Activated CD8-positive, alpha-beta memory T cell treated with anti-CD3 and anti-CD28 coated beads for 24 hours (primary cell): ENCODE measurements at places on chromosomes 4 and X.

GRCh38 chr4:117664706-117665444, 369.4 kb upstream of the NDST3 start:
- DNase-seq = no peak

DNA sequence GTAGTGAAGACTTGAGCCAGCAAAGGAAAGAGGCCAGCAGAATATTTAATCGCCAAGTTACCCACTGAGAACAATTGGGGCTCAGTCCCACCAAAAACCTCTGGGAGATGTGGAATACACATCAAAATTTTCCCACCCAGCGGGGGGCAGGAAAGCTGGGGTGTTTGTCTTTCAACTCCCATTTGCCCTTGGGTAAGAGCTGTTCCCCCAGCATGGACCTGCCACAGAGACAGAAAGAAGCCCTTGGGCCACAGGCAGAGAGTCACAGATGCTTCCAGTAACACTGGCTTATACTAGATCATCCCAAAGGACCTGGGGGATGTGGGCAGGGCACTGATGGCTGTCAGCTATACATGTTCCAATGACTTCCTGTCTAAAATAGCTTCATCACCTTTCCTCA, 18.9 kb upstream of the FBXW7 start:
- DNase-seq = no peak

GRCh38 chr4:97270051-97270450, 873.2 kb downstream of the STPG2 start:
- no peak for DNase-seq

DNA sequence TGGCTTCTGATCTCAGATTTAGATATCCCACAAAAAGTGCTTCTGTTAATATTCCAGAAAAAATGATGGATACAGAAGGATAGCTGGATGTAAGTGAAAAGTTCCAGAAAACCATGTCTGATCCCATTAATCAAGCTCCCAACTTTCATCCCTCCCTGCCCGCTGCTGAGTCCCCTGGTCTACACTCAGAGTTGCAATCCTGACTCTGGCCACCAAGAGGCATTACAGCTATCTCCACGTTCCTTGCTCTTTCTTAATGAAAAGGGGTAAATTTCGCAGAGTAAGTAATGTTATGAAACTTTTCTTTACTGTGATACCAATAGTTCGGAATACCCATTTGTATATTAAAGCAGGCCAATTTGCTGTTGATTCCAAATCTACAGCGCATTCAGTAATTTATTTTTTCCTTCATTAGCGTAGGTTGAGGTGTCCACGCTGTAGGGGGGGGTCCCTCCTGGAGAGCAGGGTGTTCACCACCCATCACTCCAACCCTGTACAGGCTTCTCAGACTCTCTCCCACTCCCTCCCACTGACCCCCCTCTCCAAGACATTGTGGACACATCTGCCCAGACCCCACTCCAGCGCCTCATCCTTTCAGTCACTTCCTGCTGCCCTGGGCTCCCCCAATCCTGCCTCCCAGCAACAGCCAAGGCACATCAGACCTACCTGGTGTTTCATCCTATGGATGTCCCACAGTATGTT, 55.1 kb downstream of the RAB40A start:
- peak; percentile 60 for DNase-seq

- no peak for DNase-seq
Measured at GRCh38 chr4:100166297-100167039, 23.8 kb downstream of the DDIT4L start.

- no peak for DNase-seq
Measured at GRCh38 chrX:38363046-38363445, 10.6 kb downstream of the OTC start.

GRCh38 chr4:30770049-30770549, 49.9 kb downstream of the PCDH7 start:
- DNase-seq = no peak

DNA sequence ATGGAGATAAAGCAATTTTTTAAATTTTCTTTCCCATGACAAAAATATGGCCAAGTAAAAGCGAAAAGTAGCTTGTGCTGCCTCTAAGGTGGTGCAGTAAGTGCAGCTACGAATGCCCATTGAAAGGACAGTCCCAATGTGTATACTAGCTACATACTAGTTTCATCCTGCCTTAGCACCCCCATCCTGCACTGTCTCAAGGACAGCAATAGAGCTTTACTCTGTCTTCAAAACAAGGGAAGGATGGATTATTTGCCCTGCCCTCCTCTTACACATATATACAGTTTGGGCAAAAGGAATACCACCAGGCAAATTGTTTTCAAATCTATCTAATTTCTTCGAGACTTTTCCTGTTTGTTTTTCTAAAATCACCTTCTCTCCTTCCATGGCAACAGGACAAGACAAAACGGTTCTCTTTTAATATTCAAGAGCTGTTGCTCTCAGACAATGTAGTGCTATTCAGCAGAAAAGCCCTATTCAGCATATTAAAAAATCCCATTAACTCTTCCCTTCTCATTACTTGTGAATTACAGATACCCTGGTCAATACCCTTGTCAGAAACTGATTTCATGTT, 75.1 kb upstream of the SLC7A11 start:
- no peak for DNase-seq

DNA sequence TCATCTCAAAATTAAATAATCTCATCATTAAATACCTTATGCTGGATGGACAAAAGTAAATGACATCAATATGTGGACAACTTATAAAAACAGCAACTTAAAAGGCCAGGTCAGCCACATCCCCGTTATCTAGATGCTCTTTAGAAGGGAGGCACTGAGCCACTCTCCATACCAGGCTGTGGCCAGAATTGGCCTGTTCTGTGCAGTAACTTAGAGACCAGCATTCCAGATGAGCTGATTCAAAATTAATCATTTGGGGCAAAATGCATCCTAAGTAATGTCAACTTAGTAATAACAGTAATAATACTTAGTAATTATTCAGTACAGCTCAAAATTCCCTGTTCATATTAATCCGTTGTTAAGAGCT, 373.6 kb downstream of the FBXW7 start:
- no peak for DNase-seq

- DNase-seq = no peak
Measured at GRCh38 chrX:135652602-135653001, 60.8 kb upstream of the CT45A1 start.

GRCh38 chr4:66062921-66063320, 392.6 kb upstream of the EPHA5 start:
- DNase-seq = no peak

DNA sequence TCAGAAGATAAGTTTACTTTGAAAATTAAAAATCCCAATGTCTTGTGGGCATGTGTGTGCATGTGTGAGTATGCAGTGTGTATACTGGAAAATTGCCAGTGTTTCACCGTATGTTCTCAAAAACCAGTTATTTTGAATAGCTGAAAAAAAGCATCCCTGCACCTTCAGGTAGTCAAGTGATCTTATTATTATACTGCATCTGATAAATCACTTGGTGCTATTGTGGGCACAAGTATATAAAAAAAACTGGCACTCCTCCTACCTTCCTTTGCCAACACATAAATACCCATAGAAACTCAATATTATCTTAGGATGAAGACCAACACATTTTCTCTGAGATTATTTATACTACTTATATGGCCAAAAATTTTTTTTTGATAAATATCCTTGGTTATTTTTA, 91.5 kb upstream of the MAP9 start:
- no peak for DNase-seq

- peak; percentile 57 for DNase-seq
Measured at GRCh38 chrX:110665223-110666002, 130.2 kb downstream of the CHRDL1 start.

GRCh38 chr4:71460371-71460770, 121.6 kb downstream of the SLC4A4 start:
- DNase-seq = no peak

- no peak for DNase-seq
Measured at GRCh38 chr4:13597604-13598003, 29.9 kb downstream of the BOD1L1 start.

DNA sequence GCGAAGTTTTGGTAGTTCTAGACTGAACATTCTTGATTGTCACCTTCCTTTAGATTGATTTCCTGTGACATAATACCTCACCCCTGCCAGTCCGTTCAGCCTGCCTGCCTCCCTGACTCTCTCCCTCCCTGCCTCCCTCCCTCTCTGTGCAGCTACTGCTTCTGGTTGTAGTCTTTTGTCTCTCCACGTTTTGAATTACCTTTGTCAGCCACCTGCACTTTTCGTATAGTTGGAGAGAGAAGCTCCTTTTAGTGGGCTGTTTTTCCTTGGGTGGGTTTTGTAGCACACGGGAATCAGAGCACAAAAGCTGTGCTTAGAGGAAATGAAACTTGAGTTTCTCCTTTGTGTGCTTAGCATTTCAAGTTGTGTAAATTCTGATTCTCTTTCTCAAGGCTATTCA, 32.6 kb upstream of the MSMO1 start:
- no peak for DNase-seq

GRCh38 chrX:153638041-153638371, 9.0 kb upstream of the DUSP9 start:
- no peak for DNase-seq

- no peak for DNase-seq
Measured at GRCh38 chr4:183961795-183962194, 56.7 kb downstream of the STOX2 start.

GRCh38 chr4:185143601-185143969, 519 bp downstream of the SLC25A4 start:
- DNase-seq = no peak

- DNase-seq = no peak
Measured at GRCh38 chr4:163600727-163601126, 106.2 kb downstream of the TMA16 start.

- no peak for DNase-seq
Measured at GRCh38 chrX:39852491-39852890, 245.3 kb downstream of the BCOR start.

- DNase-seq = no peak
Measured at GRCh38 chr4:34181311-34181841, 2062.9 kb downstream of the ARAP2 start.

GRCh38 chr4:35771571-35771970, 472.7 kb downstream of the ARAP2 start:
- DNase-seq = no peak

DNA sequence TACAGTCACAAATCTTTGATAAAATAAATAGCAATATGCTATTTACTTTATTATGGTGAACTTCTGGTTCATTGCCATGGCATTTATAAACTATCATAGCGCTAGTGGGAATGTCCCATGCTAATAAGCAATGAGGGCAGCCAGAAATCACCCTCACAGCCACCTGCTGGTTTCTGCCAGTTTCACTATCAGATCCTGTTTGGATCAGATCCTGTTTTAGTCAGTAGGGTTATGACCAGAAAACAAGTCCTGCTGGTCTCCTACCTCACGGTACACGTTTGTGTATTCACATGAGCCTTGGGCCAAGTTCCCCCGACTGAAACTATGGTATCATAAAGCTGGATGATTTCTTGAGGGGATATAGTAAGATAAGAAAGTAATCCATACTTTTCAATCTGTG, 17.7 kb downstream of the FOXR2 start:
- DNase-seq = no peak

DNA sequence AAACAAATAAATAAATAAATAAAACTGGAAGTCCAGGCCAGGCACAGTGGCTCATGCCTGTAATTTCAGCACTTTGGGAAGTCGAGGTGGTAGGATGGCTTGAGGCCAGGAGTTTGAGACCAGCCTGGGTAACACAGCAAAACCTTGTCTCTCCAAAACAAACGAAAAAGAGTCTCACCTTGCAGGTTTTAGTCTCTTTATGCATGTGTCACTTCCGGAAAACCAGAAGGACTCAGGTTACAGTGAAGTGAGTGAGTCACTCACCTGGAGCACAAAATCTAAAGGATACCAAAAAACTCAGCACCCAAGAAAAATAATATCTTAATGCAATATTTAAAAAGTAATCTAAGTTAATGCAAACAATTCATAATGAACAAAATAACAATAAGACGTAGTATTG, 20.1 kb upstream of the SLC34A2 start:
- no peak for DNase-seq

DNA sequence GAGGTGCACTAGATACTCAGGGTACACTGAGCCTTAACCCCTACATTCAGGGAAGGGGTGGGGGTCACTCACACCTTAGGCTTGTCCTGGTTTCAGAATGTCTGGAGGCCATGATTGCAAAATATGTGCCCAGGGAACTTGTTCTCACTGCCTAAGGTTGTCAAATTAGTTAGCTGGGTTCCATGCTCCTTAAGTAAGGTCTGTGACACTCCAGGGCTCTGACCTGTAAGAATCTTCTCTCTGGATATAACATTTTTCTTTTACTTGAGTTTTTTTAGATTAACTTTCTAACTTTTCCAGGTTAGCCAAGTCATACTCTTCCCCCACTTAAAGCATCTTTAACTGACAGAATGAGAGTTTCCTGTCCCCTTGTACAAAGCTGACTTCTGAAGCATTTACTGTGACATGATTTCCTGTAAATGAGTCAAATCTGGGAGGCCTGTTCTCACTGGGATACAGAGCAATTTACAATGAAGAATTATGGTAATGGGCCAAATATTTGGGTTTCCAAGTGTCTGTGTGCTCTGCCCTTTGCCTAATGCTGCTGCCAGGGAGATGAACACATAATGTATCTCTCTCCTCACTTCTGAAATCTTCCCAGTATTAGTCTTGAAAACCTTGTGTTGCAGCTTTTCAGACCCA, 101.7 kb downstream of the GATB start:
- DNase-seq = no peak

GRCh38 chr4:168619266-168619631, 122.4 kb downstream of the PALLD start:
- DNase-seq = no peak

DNA sequence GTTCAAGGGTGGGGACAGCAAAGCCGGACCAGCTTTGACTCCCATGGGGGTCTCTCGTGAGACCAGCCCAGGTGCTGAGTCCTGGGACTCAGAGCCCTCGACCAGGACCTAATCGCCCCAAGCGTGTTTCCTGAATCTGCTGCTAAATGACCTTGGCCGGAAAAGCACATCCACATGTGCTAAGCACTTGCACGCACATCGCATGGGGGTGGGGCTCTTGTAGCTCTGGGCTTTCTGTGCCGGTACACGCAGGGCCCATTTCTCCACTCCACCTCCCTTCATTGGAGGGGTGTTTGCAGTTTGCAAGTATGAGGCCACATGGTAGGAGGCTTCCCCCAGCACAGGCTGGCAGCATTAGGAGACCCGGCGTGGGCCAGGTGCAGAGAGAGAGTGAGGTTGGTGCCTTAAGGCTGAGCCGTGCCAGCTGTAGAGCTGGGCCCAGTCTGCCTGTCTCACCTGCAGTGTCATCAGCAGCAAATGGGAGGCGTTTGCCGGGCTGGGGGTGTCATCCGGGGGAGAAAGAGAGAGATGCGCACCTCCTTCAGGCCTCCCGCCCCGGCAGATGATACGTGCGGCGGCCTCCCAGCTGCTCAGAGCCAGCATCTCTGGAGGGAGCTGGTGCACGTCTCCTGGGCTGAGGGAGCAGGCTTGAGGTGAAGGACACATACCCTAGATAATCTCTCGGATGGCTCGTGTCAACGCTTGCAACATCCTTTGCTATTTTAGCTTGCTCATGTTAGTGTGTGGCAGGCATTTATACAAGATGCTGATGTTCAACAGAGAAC, 45.2 kb upstream of the CLCN4 start:
- DNase-seq = peak; percentile 82

- DNase-seq = no peak
Measured at GRCh38 chrX:131782646-131783045, 238.8 kb downstream of the OR13H1 start.
